ENCODE measurements at places on chromosomes 1 and 21.
A peak's percentile ranks its signal among the peaks of the same experiment; 100 is the strongest.

DNA sequence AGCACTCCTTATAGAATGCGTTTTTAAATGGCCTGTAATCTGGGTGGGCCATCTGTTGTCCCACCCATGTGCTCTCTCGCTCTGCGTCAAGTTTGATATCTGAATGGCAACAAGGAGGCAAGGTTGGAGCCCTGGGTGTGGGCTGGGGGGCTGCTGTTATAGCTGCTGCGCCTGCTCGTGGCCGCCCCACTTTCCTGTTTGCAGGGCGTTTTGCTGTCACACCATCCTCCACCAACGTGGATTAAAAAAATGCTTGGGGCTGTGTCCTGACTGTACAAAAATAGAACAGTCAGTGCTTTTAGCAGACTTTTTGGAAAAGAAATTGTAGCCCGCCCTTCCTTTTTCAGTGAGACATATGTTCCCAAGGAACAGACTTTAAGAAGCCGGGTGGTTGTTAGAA lies 25.4 kb downstream of the UMODL1 start:
- DNase-seq: no peak

- no peak for DNase-seq
Observed at GRCh38 chr21:38848187-38848609, 42.5 kb downstream of the ETS2 start.

- no peak for DNase-seq
Observed at GRCh38 chr1:14392161-14392858, 206.2 kb upstream of the KAZN start.

DNA sequence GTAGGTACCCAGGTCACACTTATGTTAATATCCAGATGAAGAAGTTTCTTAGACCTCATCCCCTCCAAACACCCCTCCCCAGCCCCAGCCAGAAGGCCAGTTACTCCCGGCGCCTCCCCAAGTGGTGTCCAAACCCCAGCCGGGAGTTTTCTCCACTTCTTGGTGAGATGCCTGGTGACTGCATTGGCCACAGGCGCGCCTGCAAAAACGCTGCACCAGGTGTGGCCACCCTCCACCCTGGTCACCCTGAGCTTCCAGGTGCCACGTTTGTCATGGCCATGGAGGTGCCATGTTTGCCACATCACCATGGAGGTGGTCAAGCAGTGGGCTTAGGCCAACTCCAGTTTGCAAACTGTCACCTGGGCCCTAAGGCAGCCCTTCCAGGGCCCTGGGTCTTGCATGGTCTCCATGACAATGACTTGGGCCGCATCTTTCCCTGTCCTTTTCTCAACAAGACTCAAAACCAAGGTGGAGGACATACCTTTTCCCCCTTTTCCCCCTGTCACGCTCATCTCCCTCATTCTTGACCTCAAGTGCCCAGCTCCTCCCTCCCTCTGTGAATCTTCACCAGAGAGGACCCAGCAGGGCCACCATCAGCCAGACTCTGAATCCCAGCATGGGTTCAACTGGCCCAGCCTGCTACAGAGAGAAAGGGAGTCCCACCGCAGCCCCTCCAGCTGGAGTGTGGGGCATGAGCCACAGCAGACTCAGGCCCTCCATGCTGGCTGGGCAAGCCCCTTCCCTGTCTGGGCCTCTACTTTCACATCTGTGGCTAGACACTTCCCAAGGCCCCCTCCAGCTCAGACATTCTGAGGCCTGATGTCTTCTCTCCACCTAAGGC lies 125.9 kb upstream of the ZBTB40 start:
- no peak for DNase-seq

- no peak for DNase-seq
Observed at GRCh38 chr1:64581135-64581842, 111.4 kb downstream of the CACHD1 start.

- peak; percentile 49 for DNase-seq
Observed at GRCh38 chr1:156119503-156120209, 5.1 kb downstream of the LMNA start.

GRCh38 chr1:160675641-160676410 lies 29.0 kb upstream of the SLAMF1 start:
- peak; percentile 79 for DNase-seq

- DNase-seq: peak; percentile 44
Observed at GRCh38 chr1:221435504-221435904, 306.4 kb downstream of the DUSP10 start.

- peak; percentile 88 for DNase-seq
Observed at GRCh38 chr1:1033009-1033587, 13.2 kb downstream of the AGRN start.

GRCh38 chr1:211487082-211487481 lies 4.9 kb downstream of the RD3 start:
- no peak for DNase-seq

GRCh38 chr1:180620581-180620980 lies 11.2 kb upstream of the XPR1 start:
- DNase-seq: no peak

GRCh38 chr1:82901561-82901960 lies 1097.4 kb downstream of the TTLL7 start:
- no peak for DNase-seq

DNA sequence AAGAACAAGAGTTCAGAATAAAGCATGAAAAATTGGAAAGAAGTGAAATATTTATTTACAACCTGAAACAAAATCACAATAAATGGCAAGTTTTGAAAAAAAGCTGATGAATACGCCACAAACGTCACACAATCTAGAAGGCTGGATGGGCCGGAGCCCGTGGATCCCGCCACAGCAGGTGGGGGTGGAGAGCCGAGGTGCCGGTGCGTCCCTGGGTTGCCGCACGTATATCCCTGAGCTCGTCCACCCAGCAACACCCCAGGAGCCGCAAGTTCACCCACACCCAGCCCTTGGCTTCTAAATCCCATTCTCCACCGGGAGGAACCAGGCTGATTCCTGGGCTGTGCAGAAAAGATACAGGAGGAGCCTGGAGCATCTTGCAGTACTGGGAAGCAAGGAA lies 25.6 kb upstream of the TTLL10 start:
- DNase-seq: no peak

DNA sequence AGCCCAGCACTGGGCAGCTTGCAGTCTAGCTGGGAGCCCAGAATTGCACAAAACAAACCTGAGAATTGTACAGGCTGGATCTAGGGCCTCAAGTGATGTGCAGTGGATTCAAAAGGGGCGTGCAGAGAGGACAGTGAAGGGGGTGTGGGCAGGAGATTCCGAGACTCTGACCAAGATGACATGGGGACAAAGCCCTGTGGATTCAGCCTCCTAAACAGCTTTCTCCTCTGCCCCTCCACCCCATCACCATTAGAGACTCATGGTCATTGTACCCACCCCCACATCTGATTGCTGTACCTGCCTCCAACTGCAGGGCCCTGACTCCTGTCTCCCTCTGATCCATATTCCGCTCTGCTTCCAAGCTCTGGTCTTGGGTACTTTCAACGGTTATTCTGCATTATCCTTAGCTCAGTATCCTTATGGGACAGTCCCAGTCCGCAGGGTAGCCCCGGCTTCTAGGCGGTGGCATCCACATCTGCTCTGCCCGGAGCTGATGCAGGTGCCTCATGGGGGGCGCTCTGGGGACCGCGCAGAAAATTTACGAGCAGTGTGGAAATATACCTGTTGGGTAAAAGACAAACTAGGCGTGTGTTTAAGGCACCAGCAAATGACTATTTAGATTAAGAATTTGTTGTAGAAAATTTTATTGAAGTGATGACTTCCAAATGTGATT lies 1.7 kb upstream of the BMP8A start:
- DNase-seq: no peak

DNA sequence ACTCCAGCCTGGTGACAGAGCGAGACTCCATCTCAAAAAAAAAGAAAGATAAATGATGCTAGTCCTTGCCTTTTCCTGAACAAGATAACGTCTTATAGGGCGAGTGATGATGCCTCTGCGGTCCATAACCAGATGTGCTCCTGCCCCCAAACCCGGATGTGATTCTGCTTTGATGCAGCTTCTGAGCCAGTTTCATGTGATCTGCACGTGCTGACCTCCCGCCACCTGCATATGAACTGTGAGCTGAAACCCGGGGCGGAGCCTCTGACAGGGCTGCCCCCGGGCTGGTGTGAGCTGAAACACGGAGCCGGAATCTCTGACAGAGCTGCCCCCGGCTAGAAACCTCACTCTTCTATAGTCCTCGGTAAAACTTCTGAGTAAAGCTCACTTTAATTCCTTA lies 1.3 kb downstream of the KRTAP12-4 start:
- DNase-seq: no peak

GRCh38 chr1:178682886-178683285 lies 42.2 kb upstream of the RALGPS2 start:
- no peak for DNase-seq

DNA sequence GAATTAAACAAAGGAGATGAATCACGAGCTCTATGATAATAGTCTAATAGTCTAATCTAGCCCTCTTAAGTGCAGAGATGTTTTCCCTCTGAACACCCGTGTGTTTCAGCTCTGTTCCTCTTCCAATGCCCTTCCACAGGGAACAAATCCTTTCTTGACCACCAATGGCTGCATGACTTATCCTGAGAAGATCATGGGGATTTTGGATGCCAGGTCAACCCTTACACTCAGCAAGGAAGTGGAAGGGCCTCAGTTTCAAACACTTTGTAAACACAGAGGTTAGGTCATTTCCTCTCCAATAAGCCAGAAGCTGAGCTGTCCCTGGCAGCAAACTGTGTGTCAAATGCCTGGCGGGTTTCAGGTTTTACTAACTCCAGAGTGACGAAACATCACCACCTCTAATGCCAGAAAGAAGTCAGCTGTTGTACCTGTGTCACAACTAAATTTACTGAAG lies 200.0 kb downstream of the GABPA start:
- DNase-seq: no peak

Data from CD4-positive, alpha-beta T cell treated with Interleukin-12 subunit alpha and Interleukin-12 subunit beta, for 1 hour (primary cell).